Keratinocyte (primary cell): ENCODE measurements at places on chromosomes 5 and 9. TPM values are rescaled to one million over a fixed set of nuclear protein-coding genes. Genes with fewer than 3 reads are reported as not detected.

The AQP3 gene
- polyA plus RNA-seq: 139 to 239 TPM (median 215 TPM) in 3 replicates

The HRCT1 gene
- polyA plus RNA-seq: not detected in 3 replicates

The SPINK13 gene
- not detected in 3 replicates for polyA plus RNA-seq

The CCIN gene
- polyA plus RNA-seq: 0.10 TPM in 1 of 3 replicates, not detected in the others

The CLTA gene
- polyA plus RNA-seq: 231 to 325 TPM (median 290 TPM) in 3 replicates

The QRFP gene
- not detected in 3 replicates for polyA plus RNA-seq

The SAXO1 gene
- not detected in 3 replicates for polyA plus RNA-seq

The RASEF gene
- polyA plus RNA-seq: 0.08 to 0.52 TPM (median 0.28 TPM) in 3 replicates

The LCNL1 gene
- not detected in 3 replicates for polyA plus RNA-seq

The LHX3 gene
- not detected in 3 replicates for polyA plus RNA-seq

The CD274 gene
- 15.5 to 36.3 TPM (median 18.9 TPM) in 3 replicates for polyA plus RNA-seq

The PTGER4 gene
- 7.5 to 12.2 TPM (median 9.5 TPM) in 3 replicates for polyA plus RNA-seq

The BSPRY gene
- 0.41 to 0.54 TPM (median 0.54 TPM) in 3 replicates for polyA plus RNA-seq

The ASTN2 gene
- polyA plus RNA-seq: 0.31 to 0.48 TPM (median 0.42 TPM) in 3 replicates

The STPG3 gene
- not detected in 3 replicates for polyA plus RNA-seq

The IFNA21 gene
- polyA plus RNA-seq: not detected in 3 replicates

The ATG10 gene
- polyA plus RNA-seq: 3.3 to 5.4 TPM (median 4.3 TPM) in 3 replicates

The CCDC152 gene
- 0.24 to 0.71 TPM (median 0.33 TPM) in 3 replicates for polyA plus RNA-seq

The SDHA gene
- 118 to 179 TPM (median 178 TPM) in 3 replicates for polyA plus RNA-seq

The GDA gene
- polyA plus RNA-seq: 0.29 to 0.75 TPM (median 0.75 TPM) in 3 replicates

The FOXD4L6 gene
- 0.03 to 0.19 TPM in 2 of 3 replicates, not detected in the other for polyA plus RNA-seq

The LSM11 gene
- polyA plus RNA-seq: 2.1 to 2.7 TPM (median 2.3 TPM) in 3 replicates

The INSYN2B gene
- 0.08 to 0.73 TPM (median 0.16 TPM) in 3 replicates for polyA plus RNA-seq

The GAS1 gene
- 0.56 to 1.1 TPM (median 0.75 TPM) in 3 replicates for polyA plus RNA-seq

The CHSY3 gene
- 0.37 to 0.58 TPM (median 0.47 TPM) in 3 replicates for polyA plus RNA-seq

The ARRDC1 gene
- polyA plus RNA-seq: 94.7 to 163 TPM (median 102 TPM) in 3 replicates

The FCN2 gene
- not detected in 3 replicates for polyA plus RNA-seq

The CARD6 gene
- 4.3 to 5.1 TPM (median 4.4 TPM) in 3 replicates for polyA plus RNA-seq

The GRM6 gene
- not detected in 3 replicates for polyA plus RNA-seq

The RIOK2 gene
- 11.6 to 34.5 TPM (median 15.4 TPM) in 3 replicates for polyA plus RNA-seq

The ROPN1L gene
- 0.09 to 0.22 TPM in 2 of 3 replicates, not detected in the other for polyA plus RNA-seq

The MOB3B gene
- polyA plus RNA-seq: 32.6 to 40.8 TPM (median 35.3 TPM) in 3 replicates
